Inflammatory macrophage treated with lipopolysaccharide for 1 hour (primary cell): ENCODE measurements at places on chromosomes 16 and 17.

DNA sequence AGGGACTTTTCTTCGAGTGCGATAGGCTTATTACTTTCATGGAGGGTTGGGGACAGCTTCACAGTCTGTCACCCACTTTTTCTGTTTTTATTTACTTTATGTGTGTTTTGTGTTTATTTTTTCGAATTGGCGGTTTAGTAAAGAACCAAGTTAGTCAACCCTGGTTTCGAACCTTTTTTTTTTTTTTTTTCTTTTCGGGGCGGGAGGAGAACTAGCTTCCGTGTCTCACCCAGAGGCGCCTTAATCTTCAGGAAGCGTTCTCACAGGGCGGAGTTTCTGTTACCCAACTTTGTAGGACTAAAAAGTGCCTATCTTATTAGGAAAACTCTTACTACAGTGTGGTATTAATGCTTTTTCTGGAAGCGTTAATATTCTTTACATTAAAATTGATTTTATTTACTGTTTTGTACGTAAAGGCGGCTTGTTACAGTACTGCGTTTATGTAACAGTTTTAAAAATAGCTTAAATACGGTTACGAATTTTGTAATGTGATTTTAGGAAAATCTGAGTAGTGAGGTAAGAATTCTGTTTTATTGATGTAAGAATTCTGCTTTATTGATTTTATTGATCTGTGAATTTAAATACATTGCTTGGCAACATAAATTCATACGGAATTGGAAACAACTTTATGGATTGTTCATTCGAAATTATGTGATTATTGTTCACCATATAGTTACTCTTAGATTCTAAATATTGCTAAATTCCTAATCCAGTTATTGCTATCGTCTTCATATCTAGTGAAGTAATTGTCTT is 885 bp downstream of the ZNF207 start:
- peak; percentile 78 for DNase-seq

DNA sequence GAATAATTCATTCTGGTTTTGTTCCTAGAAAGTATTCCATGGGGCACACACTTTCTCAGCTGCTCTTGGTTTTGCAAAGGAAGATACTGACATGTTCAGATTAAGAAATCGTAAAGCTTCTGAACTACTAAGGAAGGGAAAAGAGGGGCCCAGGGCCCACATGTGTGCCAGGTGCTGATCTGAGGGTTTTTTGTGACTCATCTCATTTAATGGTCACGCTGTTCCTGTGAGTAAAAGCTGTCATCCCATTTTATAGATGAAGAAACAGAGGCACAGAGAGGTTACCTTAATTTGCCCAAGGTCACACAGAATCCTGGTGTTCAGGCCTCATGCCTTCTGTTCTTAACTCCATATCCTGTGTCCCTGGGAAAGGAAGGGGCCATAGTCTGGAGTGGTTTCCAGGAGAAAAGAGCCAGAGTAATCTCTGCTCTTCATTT is 113.2 kb downstream of the MSI2 start:
- no peak for DNase-seq

DNA sequence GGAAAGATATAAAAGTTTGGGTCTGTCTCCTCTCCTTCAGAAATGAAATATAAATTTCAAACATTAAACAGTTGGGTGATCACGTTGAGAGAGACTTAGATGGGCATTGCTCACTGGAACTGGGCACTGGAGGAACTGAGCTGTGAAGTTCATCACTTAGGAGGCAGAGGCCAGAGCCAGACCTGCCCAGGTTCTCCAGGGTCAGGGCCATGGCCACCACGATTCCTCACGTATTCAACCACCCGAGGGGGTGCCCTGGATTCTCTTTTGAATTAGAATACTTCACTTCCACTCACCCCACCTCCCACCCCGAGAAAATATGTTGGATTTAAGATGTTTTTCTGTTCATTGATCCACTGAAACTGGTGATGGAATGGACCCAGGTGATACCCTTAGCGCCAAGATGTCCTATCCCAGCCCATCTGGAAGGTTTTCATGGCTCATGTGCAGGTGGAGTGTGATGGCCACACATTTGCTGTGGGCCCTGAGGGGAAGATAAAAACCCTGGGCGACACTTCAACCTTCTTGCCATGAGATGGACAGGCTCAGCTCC is 6.1 kb downstream of the PRR29 start:
- DNase-seq, result no peak

- no peak for DNase-seq
Measured at GRCh38 chr17:6350806-6351205, 84.1 kb downstream of the AIPL1 start.

DNA sequence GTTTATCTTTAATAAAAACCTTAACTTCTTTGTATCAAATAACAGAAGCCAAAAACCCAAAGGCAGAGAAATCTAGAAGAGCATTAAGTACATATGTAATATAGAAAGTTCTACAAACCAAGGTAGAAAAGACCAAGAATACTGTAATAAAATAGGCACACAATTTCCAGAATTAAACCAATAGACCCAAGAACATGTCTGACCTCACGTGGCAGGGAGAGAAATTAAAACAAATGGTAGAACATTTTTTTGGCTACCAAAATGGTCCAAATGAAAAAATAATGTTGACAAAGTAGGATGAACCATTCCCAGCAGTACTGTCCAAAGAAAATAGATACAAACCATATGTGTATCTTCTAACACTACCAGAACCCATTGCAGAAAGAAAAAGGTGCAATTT is 183.5 kb downstream of the CPPED1 start:
- no peak for DNase-seq

GRCh38 chr17:78534492-78535272 is 42.5 kb downstream of the DNAH17 start:
- no peak for DNase-seq

DNA sequence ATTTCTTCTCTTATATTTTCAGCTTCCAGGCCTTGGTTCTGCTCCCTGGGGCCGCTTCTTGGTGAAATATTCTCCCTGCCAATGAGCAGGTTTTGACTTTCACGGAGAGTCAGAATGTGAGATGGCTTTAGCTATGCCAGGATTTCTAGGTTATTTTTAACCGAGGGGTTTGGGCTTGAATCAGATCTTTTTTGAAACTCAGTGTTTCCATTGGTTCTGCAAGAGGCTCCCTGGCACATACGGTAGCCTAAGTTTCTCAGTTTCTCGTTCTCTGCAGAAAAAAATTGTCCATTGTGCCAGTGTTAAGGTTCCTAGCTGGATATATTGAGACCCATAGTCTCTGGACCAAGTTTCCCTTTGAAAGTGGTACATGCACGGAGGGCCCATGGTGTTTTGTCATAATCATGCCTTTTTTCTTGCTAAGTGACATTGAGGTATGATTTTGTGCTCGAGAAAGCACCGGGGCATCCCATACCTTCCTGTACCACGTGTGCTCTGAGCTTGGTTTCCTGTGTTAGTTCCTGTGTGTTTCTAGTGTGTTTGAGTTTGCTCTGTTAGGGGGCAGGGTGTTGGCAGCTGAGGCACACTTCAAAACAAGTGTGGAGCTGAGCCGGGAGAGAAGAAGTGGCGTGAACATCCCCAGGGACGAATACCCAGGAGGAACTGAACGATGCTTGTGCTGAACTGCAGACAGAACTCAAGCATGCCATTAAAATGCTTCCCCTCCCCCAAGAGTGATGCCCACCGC is 127.2 kb downstream of the HS3ST3B1 start:
- DNase-seq, result no peak

- DNase-seq, result no peak
Measured at GRCh38 chr16:71584543-71585317, 7.8 kb upstream of the TAT start.

GRCh38 chr17:11953924-11954323 is 43.4 kb downstream of the ZNF18 start:
- no peak for DNase-seq

DNA sequence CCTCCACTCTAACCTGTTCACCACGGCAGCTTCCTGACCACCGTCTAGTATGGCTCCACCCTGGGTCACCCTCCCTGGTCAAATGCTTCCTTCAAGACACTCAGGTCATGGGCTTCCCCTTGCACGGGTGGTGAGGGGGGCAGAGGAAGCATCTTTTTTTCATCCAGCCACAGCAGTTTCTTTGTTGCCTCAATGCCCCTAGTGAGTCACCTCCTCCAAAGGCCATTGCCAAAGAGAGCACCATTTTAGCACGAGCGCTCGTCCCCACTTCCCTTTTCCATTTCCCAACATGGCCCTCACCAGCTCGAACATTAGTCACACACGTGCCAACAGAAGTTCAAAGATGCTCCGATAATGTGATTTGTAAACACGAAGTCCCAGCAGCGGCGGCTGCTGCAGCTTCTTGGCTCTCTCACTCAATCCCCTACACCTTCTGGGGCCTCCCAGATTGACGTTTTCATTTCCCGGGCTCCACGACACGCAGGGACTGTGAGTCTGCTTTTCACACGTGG is 134.6 kb downstream of the GAS7 start:
- peak; percentile 95 for DNase-seq

- peak; percentile 20 for DNase-seq
Measured at GRCh38 chr16:8660841-8661301, 13.5 kb upstream of the ABAT start.

GRCh38 chr17:50066995-50067394 is 11.1 kb downstream of the ITGA3 start:
- no peak for DNase-seq

DNA sequence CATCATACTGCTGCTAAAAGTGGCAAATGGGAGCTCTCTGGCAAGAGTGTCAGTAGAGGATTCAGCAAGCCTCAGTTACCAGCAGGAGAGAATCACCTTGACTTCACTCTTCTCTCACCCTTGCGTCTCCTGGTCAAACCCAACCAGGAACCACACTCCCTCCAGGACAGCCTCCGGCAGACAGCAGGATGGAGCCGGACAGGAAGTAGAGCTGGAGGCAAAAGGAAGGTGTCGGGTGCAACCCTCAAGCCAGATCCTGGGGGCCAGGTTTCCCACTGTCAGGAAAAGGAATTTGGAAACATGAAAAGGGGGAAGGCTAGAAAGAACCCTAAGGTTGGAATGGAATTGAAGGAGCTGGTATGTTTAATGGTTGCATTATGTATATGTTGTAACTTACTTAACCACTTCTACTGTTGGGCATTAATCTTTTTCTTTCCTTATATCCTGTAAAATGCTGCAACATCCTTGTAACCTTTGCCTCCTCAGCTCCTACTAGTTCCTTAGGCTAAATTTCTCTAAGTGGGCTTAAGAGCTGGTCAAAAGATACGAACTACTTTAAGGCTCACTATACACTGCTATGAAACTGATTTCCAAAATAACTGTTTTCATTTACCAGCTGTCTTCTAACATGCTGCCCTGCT is 40.3 kb downstream of the CYTH1 start:
- DNase-seq, result no peak

- no peak for DNase-seq
Measured at GRCh38 chr17:65388911-65389310, 172.5 kb downstream of the AXIN2 start.

DNA sequence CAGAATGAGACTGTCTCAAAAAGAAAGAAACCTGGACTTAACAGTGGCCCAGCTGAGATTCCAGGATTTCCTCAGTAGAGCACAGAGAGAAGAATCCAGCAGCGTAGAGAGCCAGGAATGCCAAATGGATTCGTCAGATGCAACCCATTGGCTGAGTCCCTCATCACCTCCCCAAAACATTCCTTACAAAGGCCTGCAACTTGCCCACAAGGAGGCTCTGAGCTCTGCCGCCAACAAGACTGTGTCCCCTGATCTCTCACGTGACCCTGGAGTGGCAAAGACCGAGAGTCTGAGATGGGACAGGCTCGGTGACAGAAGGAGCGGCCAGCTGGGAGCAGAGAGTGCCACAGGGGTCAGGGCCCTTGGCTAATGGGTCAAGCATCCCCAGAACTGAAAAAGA is 6.9 kb upstream of the CHMP6 start:
- no peak for DNase-seq

DNA sequence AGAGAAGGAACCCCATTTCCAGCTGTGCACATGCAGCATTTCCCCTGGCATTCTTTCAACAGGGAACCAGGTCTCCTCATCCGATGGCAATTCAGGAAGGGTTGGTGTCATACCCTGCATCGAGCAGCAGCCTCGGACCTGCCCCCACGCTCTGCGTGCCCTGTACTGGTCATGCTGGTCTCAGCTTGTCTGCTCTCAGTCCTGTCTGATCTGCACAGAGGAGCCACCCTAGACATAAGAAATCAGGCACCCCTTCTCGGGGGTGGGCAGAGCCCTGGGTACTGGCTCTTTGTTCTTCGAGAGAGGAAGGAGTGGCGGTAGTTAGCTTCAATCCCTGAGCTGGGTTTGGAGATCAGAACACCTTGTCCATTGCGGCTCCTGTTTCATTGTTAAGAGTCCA is 162.0 kb upstream of the RPH3AL start:
- DNase-seq, result no peak

DNA sequence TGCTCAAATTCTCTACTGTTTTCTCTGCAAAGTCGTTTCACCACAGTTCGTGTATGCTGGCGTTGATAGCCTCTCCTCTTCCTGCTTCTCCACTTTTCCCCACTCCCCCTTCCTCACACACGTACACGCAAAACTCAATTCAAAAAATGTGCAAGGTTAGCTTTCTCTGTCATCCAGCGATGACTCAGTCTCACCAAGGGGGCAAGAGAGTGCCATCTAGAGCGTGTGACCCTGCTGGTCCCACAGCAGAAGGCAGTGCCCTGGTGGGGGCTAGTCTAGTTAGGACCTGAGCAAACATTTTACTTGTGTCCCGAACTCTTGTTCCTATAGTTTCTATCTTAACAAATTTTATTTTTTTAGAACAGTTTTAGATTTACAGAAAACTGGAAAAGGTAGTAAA is 121.2 kb upstream of the CHMP6 start:
- peak; percentile 11 for DNase-seq

- DNase-seq, result no peak
Measured at GRCh38 chr16:1832838-1833454, 5.9 kb downstream of the FAHD1 start.

DNA sequence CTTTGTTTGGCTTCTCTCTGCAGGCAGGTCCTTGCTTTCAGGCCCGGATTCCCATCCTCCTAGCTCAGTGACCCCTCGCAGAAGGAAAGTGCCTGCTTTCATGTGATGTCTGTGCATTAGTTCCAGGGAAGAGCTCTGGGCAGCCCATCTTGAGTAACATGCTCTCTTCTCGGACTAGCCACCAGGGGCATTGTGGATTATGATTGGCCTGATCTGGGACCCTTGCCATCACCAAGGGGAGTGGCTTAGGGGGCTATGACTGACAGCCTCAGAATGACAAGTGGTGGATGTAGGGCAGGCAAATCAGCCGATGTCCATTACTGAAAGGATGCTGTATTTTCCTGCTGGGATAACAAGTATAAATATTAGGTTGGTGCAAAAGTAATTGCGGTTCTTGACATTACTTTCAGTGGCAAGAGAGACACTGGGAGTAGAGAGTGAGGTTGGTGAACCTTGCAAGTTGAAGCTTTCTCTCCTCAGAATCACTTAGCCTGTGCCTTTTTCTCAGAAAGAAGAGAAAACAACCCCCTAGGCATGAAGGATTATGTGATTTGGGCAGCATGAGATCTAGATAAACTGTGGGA is 71.5 kb upstream of the MPHOSPH6 start:
- DNase-seq, result no peak

DNA sequence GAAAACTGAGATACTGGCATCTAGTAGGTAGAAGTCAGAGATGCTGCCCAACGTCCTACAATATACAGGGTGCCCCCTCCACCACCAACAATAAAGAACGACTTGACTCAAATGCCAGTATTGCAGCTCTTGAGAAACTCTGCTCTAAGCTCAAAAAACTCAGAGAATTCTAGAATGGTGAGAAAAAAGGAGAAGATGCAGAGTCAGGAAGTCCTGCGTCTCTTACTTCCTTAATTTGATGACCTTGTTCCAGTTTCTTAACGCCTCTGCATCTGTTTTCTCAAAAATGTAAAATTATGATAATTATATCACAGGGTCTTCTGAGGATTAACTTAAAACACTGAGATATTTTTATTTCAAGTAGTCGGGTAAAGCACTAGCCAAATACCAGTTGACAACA is 1.7 kb upstream of the HSBP1 start:
- peak; percentile 79 for DNase-seq

- DNase-seq, result no peak
Measured at GRCh38 chr16:88310796-88311605, 71.8 kb upstream of the ZNF469 start.
